ENCODE measurements at places on chromosomes 13 and 19. TPM values are rescaled to one million over a fixed set of nuclear protein-coding genes. Genes with fewer than 3 reads are reported as not detected.

DNA sequence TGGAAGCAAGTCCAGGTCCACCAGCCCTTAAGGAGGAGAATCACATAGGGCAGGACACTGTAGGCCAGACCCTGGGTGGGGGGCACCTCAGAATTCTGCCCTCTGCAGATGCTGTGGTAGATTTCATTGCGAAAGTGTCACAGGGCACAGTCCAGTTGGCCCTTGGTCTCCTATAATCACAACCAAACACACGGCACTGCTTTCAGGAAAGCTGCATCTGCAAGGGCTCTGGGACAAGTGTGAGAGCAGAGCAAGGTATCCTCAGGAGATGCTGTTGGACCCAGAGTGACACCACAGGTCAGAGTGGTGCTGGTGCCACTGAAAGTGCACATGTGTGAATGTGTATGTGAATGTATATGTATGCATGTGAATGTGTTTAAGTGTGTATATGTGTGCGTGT lies 88.6 kb upstream of the MBNL2 start:
- H3K4me3 ChIP-seq, result no peak overlapping the region
- no peaks in the 10 kb centered on the region for H3K36me3 ChIP-seq
- H3K27ac ChIP-seq, result no peak overlapping the region
- no peaks in the 10 kb centered on the region for H3K27me3 ChIP-seq
- no peak for DNase-seq

The PTGIR gene
- 13.7 TPM for total RNA-seq

The RBM42 gene
- total RNA-seq, result 53.9 TPM

The MYO1F gene
- 9.9 TPM for total RNA-seq

The NFKBIB gene
- total RNA-seq, result 23.0 TPM

DNA sequence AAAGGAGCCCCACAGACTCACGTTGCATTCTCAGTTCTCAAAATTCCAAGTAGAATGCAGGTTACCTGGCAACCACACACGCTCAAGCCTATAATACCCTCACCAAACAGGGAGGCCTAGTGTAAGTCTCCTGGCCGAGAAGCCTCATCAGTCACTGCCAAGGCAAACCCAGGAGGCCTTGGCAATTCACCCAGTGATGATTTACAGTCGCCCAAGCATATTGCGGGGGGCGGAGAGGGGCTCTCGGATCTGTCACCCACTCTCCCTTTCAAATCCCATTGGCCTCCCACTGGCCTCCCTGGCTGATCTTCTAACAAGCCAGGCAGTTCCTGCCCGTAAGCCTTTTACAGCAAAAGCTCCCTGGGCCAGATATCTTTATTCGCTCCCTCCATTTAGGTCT lies 1.1 kb downstream of the AKAP8L start:
- no peak for DNase-seq
- H3K36me3 ChIP-seq, result peaks cover 18% of the 10 kb centered on the region
- peak overlapping the region; percentile 91 for H3K27ac ChIP-seq
- H3K4me3 ChIP-seq, result peak overlapping the region; percentile 87

DNA sequence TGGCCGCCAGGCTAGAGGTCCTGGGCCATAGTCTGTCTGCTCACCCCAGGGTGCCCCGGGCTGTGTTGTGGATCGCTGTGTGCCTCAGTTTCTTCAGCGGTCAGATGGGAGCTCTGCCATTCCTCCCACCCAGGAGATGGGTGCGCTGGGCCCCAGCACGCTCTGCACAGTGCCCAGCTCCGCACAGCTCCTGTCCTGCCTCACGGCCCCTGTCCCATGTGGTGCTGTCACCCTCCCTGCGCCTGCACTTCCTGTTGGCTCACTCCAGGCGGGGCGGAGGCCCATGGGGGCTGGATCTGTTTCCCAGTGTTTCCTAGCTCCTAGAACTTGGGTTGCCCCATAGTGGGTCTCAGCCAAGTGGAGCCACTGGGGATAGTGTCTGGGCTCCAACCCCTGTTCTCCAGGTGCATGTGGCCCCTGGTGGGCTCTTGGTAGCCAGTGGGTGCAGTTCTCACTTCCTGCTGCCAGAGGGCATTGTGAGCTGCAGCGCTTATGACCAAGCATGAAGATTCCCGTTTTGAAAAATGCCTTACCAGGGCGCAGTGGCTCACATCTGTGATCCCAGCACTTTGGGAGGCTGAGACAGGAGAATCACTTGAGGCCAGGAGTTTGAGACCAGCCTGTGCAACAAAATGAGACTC lies 69.8 kb downstream of the KDM4B start:
- no peak for DNase-seq
- no peak overlapping the region for H3K27ac ChIP-seq
- H3K4me1 ChIP-seq, result peaks cover 51% of the 10 kb centered on the region
- no peaks in the 10 kb centered on the region for H3K27me3 ChIP-seq

The C1QTNF9 gene
- 7.2 TPM for total RNA-seq

GRCh38 chr13:24897293-24897692 lies 133.3 kb downstream of the RNF17 start:
- no peaks in the 10 kb centered on the region for H3K4me1 ChIP-seq
- H3K27me3 ChIP-seq, result no peaks in the 10 kb centered on the region
- no peaks in the 10 kb centered on the region for H3K36me3 ChIP-seq

DNA sequence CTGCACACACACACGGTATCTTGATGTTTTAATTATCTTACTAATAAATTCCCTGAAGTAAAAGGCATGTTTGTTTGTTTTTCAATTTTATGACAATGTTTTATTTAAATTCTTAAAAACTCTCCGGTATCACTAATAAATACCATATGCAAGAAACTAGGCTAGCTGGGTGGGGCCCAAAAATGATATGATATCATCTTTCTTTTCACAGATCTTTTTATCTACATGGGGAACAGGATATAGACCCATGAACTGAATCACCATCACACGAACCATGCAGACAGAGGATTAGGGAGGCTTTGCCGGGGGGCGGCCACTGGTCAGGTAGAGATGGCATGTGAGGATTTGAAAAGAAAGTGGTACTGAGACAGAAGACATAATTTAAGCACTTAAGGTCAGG lies 266.4 kb downstream of the ENOX1 start:
- H3K27me3 ChIP-seq, result no peaks in the 10 kb centered on the region
- DNase-seq, result no peak
- peaks cover 11% of the 10 kb centered on the region for H3K4me1 ChIP-seq
- H3K27ac ChIP-seq, result no peak overlapping the region
- no peak overlapping the region for H3K4me3 ChIP-seq
- H3K36me3 ChIP-seq, result no peaks in the 10 kb centered on the region

DNA sequence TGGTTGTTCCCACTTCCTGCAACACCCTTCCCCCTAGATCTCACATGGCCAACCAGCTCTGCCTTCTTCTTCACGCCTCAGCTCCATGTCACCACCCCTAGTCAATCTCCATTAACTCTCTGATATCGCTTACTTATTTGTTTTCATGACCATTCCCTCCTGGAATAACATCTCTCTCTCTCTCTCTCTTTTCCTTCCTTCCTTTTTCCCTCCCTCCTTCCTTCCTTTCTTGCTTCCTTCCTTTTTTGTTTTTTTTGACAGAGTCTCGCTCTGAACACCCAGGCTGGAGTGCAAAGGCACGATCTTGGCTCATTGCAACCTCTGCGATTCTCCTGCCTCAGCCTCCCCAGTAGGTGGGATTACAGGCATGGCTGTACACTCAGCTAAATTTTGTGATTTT lies 44.9 kb upstream of the ADGRL1 start:
- DNase-seq, result no peak
- H3K27ac ChIP-seq, result no peak overlapping the region
- peaks cover 12% of the 10 kb centered on the region for H3K4me1 ChIP-seq
- no peak overlapping the region for H3K4me3 ChIP-seq
- H3K36me3 ChIP-seq, result no peaks in the 10 kb centered on the region
- no peaks in the 10 kb centered on the region for H3K27me3 ChIP-seq

The FUT3 gene
- not detected for total RNA-seq

DNA sequence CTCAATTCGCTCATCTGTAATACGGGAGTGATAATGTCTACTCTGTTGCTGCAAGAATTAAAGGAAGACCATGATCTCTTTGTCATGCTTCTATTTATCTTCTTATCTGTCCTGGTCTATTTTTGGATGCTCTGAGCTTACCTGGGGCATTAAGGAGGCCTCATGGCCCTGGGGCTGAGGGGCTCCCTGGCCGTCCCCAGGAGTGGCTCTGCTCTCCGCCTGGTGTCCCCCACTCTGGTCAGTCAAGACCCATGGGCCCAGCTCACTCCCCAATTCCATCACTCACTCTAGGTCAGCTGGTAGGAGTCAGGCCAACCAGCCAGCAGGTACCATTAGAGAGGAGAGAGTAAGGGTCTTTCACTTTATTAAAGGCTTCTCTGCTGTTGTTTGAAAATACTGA lies 1.1 kb upstream of the CHST8 start:
- no peak overlapping the region for H3K4me3 ChIP-seq
- H3K27me3 ChIP-seq, result peaks cover 62% of the 10 kb centered on the region
- H3K4me1 ChIP-seq, result no peaks in the 10 kb centered on the region
- no peak for DNase-seq

- H3K4me3 ChIP-seq, result no peak overlapping the region
- H3K27ac ChIP-seq, result no peak overlapping the region
- H3K36me3 ChIP-seq, result no peaks in the 10 kb centered on the region
- DNase-seq, result no peak
These were observed 72.5 kb downstream of the LIG4 start for GRCh38 chr13:108142702-108143436.

Data from heart right ventricle (tissue), 16 donors.